ENCODE measurements at places on chromosomes 12 and 14.

DNA sequence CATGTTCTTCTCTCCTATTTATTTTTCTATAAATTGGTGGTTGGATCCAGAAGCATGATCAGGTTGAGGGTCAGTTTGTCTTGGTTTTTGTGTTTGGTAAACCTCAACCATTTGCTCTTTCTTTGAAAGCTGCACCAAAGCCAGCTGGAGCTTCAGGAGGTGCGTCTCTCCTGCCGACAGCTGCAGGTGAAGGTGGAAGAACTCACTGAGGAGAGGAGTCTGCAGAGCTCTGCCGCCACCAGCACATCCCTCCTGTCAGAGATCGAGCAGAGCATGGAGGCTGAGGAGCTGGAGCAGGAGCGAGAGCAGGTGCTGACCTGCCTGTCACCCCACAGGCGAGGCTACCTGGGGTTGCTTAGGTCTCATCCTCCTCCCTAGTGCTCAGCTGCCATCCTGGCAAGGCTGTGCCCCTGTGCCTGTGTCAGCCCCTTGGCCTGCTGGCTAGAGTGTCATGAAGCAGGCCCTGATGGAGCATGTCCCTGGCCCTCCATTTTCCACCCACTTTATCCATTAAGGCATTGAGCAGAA lies 45.0 kb downstream of the RAB35 start:
- no peak for DNase-seq

DNA sequence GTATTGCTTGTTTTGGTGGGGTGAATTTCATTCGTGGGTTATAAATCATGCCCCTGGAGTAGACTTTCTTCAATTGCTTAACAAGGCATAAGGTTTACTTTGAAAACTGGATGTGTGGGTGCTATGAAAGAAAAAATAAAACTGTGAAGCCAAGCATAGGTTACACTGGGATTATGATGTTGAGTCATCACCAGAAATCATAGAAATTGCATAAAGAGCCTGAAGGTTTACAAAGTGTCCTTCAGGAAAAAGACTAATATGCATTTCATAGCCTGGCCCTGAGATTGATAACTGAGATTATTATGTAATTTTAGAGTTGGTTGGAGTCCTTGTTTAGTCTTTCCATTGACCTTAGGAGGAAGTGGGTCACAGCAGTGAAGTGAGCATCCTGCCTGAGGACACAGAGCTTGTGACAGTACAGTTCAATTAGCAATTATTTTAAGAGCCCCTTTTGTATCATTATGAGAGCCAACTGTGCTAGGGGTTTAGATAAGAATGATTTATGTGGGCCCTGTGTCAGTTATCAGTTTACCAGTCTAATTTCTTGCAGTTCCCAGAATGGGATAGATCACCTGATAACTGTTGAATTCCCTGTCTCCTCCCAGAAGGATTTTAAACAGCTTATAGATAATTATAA lies 13.6 kb downstream of the LRRK2 start:
- no peak for DNase-seq

- no peak for DNase-seq
These were observed 1168.4 kb downstream of the AACS start for GRCh38 chr12:126233625-126234024.

DNA sequence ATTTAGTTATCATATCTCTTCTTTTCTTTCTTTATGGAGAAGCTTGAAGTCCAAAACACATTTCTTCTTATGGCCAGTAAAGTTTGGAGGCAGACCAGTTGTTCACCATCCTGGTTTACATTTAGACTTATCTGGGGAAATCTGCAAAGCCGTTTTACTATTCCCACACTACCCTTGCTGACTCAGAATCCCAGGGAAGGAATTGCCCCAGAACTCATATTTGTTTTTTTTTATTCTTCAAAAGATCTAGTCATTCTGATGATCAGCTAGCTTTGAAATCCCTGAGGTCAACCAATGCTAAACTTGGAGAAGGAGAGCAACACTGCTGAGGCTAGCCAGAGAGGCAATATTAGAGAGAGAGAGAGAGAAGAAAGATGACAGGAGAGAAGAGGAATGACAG lies 12.3 kb upstream of the LMO3 start:
- DNase-seq = no peak

DNA sequence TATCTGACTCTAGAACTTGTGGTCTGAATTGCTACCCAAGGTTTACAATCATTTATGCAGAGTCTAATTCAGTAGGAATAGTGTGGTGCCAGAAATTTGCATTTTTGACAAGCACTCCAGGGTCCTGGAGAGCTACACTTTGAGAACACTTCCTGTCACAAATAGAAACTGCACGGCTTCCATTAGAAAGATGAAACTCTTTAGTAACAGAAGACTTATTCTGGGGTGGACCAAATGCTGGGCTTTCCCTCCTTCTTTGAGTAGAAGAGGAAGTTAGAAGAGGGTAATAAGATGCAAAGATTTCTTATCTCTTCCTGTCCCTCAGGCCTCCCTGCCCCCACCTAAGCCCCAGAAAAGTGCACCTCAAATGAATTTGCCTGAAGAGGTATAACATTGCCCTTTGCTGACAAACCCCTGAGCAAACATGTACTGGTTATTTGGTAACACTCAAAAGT lies 28.4 kb downstream of the DGLUCY start:
- DNase-seq = no peak

DNA sequence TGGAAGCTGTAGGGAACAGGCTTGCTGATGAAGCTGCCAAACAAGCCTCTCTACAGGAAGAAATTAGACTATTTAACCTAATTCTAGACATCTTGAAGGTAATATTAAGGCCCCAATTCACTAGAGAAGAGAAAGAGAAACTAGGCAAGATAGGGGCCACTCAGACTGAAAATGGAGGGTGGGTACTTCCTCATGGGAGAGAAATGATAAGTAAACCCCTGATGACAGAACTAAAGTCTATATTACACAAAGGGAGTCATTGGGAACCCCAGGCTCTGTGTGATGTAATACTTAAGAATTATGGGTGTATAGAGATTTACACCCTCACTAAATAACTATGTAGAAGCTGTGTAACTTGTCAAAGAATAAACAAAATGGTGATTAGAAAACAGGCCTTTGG lies 64.3 kb downstream of the APOBEC1 start:
- DNase-seq = no peak

Measured in fibroblast of lung (primary cell).